AG04450 (cell line): ENCODE measurements at places on chromosomes 7 and 10.

GRCh38 chr10:118002581-118002980, 44.2 kb downstream of the RAB11FIP2 start:
- no peak for DNase-seq

- DNase-seq = no peak
Measured at GRCh38 chr7:9013940-9014339, 580.5 kb downstream of the NXPH1 start.

GRCh38 chr7:30521532-30521931, 16.9 kb upstream of the GGCT start:
- no peak for DNase-seq

GRCh38 chr7:50644586-50644985, 79.4 kb upstream of the DDC start:
- no peak for DNase-seq

DNA sequence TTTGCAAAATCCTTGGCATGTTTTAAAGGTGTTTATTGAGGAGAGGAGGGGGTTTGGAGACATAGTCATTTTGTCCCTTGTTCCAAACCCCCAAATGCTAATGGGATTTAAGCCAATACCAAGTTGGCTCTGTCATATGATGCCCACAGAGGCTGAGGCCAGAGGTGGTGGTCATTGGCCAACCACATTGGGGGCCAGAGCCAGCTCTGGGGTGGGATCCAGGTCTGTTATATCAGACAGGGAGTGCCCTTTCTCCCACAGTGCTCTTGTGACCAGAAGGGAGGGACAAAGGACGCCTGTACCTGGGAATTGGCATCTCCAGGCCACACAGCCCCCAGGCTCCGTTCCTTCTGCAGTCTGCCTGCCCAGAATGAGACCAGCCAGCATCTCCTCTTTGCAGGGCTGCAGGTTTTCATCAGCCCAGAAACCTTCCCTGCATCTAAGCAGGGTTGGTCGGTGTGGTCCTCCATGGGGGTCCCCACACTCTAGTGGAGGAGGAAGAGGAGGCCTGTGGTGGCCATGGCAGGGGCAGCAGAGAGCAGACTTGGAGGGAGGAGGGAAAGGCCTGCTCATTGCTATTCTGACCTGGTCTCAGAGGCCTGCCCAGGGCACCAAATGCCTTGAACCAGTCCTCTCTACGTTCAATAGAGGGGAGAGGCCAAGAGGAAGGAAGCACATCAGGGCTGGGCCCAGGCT, 17.9 kb downstream of the ADCYAP1R1 start:
- no peak for DNase-seq

- DNase-seq = no peak
Measured at GRCh38 chr10:6985644-6986043, 405.6 kb upstream of the PRKCQ start.

DNA sequence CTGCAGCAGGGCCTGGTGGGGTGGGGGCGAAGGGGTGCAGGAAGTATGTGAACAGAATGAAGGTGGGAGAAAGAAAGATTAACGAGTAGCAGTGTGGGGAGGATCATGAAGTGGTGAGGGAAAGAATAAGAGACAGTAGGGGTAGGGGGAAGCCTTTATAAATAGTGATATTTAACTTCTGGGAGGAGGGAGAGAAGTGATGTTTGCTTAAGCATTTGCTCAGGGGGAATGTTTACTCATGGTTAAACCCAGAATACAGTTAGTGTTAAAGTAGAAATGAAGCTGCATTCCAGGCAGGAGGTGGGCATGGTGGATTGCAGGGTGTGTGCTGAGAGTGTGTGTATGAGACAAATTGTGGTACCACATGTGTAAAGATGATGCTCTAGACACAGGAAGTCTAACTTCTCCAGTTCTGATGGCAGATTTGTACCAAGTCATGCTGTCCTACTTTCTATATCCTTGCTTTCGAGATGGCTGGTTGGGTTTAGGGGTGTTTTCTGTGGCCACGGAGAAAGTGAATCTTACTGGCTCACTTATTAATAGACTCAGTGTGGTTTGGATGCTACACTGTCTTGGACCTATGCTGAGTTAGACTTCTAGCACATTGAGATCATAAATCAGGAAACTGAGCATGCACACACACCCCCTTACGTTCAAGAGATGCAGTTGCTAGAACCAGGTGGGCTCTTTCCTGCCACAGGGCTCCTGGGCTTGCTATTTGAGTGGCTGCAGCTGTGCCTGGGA, 10.6 kb upstream of the DNMBP start:
- DNase-seq = no peak

- DNase-seq = no peak
Measured at GRCh38 chr10:23319835-23320234, 24.8 kb downstream of the C10orf67 start.

DNA sequence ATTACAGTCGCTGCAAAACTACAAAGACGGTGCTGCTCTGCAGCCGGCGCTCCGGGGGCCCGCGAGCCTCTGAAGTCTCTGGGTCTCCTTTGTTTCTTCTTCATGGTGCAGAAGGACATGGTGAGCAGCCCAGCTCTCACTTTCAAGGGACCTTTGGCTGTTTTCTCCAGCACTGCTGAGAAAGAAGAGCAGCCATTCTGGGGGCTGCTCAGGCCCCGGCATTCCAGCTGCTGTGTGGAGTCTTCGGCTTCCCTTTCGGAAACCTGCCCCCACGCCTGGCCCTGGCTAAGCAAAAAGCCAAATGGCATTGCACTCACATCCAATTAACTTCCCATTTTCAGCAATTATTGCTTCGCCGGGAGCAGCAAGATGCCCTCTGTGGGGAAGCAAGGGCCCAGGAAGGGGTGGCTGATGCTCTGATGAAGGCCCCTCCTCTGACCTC, 555.7 kb downstream of the PTPRN2 start:
- DNase-seq = no peak

- DNase-seq = no peak
Measured at GRCh38 chr10:116073001-116073400, 200.0 kb downstream of the GFRA1 start.

DNA sequence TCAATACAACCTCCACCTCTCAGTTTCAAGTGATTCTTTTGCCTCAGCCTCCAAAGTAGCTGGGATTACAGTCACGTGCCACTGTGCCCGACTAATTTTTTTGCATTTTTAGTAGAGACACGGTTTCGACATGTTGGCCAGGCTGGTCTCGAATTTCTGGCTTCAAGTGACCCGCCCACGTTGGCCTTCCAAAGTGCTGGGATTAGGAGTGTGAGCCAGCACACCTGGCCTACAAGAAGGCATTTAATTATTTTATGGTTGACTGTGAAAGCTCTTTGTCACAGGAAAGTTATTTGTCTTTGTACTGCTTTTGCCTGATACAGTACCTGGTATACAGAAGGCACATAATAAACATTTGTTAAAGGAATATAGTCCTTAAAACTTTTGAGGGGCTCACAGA, 12.9 kb downstream of the MYOZ1 start:
- no peak for DNase-seq

DNA sequence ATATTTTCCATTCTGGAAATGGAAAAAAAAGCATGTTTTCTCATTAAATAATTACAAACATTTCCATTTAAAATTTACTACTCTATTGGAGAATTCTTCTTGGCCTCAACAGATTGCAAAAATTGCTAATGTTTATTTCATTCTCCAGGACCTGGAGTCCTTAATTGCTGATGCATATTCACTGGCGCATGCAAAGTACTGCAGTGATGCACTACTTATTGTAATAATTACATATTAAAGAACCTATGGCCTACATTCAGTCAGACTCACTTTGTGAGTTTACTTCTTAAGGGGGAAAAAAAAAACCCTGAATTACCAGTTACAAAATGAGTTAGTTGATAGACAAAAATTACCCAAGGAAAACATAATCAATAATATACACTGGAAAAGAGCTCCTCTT, 391.0 kb upstream of the LRRTM3 start:
- no peak for DNase-seq

DNA sequence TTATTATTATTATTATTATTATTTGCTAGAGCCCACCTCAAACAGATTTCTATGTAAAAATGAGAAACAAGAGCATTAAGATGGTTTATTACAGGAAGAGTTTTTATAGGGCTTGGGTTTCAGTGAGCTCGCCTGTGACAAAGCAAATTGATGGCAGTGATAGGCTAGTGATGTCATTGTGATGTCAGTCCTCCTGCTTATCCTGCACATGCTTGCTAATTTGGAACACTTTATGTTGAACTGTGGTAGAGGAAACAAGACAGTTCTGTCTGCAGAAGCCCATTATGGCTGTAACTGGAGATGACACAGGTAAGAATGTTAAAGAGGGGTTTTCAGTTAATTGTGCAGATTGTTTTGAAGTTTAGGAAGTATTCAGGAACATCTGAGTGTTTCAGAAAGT, 68.3 kb downstream of the CREM start:
- peak; percentile 21 for DNase-seq

GRCh38 chr10:51651063-51651462, 48.3 kb downstream of the CSTF2T start:
- no peak for DNase-seq

GRCh38 chr10:75852851-75853484, 421.5 kb downstream of the LRMDA start:
- no peak for DNase-seq

GRCh38 chr10:5512331-5512730, 12.4 kb upstream of the CALML3 start:
- no peak for DNase-seq

GRCh38 chr7:155506854-155507337, 39.5 kb downstream of the CNPY1 start:
- no peak for DNase-seq

- no peak for DNase-seq
Measured at GRCh38 chr7:82481499-82482097, 38.0 kb upstream of the CACNA2D1 start.

GRCh38 chr7:80773787-80774508, 135.5 kb downstream of the CD36 start:
- no peak for DNase-seq

GRCh38 chr10:36141856-36142560, 499.9 kb upstream of the FZD8 start:
- no peak for DNase-seq

DNA sequence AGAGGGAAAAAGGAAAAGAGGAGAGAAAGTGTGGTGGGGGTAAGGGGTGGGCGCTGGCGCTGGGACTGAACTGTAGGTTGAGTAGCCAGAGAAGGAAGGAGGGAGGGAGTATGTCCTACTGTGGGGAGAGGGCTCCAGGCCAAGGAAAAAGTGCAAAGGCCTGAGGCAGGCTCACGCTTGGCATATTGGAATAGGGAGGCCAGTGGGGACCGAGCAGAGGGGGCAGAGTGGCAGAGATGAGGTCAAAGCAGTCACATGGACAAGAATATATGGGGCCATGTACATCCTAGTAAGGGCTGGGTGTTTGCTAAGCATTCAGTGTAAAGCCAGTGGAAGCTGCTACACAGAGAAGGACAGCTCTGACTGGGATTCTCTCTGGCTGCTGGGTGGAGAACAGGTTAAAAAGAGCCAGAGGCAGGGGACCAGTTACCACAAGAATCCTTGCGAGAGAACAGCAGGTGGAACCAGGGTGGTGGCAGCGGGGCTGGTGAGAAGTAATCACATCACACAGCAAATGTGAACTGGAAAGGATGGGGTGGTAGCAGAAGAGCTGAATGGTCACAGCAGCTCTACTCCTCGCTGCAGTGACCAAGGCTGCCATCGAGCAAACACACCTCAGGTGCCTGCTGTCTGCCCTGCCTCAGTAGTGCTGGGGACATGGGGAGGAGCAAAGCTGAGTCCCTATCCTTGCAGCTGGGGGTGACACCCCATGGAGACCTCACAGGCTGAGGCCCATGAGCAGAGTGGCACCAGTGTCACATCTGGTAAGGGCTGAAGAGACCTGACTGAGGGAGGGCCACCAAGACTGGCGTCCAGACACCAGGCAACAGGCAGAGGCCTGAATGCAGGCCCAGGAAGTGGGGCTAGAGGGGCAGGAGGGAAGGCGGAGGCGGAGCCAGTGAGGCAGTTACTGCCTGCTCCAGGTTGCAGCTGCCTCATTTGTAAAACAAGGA, 39.5 kb downstream of the FAM53B start:
- no peak for DNase-seq

DNA sequence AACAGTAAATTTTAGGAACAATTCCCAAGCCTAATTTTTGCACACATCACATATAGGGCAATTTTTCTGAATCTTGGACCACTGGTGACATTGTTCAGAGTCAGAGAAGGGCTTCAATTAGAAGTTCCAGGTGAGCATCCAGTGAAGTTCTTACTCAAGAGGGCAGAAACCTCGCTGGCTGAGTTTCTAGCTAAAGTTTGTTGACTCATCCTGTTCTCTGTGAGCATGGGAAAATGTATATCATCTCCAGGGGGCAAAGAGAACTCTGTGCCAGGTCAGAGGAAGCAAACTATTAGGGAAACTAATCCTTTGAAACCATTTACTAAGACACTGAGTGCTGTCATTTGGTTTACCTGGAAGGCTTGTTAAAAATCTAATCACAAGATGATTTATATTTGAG, 695.6 kb upstream of the IGFBP3 start:
- DNase-seq = no peak

DNA sequence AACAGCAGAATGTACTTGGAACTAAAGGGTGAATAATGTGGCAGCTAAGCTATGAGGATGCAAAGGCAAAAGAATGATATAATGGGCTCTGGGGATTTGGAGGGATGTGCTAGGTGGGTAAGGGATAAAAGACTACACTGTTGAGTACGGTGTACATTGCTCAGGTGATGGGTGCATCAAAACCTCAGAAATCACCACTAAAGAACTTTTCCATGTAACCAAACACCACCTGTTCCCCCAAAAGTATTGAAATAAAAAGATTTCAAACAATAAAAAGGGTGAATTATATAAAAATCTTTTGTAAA, 1.6 kb upstream of the CHCHD2 start:
- no peak for DNase-seq

- no peak for DNase-seq
Measured at GRCh38 chr10:126806498-126806897, 98.7 kb upstream of the DOCK1 start.

- no peak for DNase-seq
Measured at GRCh38 chr7:105098863-105099515, 85.0 kb downstream of the KMT2E start.
